Stimulated activated CD8-positive, alpha-beta memory T cell treated with anti-CD3 and anti-CD28 coated beads, Interleukin-7, amount 100 ng/mL, for 1 hour (primary cell): ENCODE measurements at places on chromosomes 2 and 18.

GRCh38 chr2:80560326-80560725, 255.8 kb upstream of the LRRTM1 start:
- no peak for DNase-seq

GRCh38 chr2:45648636-45649035, 2.8 kb upstream of the PRKCE start:
- DNase-seq: no peak

DNA sequence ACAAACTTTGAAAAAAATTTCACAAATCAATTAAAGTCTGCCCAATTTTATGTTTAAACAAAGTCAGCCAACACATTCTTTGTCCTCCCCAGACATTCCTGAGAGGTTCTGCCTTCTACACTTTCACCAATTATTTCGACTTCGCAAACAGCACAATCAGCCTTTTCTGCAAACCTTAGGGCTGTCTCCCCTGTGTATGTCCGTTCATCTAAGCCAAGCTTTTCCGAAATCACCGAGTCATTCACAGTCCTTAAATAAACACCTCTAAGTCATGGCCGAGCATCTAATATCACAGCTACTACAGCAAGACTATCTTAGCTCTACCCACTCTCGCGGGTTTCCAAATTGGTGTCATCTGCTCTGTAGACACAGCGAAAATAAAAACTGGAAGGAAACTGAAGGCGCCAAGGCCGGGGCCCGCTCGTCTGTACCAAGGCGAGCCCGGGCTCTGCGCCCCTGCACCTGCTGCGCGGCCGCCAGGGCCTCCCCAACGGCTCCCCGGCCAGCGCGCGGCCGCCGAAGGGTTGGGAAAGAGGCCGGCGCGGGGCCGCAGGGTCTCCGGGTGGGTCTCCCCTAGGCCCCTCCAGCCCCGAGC, 730 bp downstream of the ODC1 start:
- DNase-seq: no peak

DNA sequence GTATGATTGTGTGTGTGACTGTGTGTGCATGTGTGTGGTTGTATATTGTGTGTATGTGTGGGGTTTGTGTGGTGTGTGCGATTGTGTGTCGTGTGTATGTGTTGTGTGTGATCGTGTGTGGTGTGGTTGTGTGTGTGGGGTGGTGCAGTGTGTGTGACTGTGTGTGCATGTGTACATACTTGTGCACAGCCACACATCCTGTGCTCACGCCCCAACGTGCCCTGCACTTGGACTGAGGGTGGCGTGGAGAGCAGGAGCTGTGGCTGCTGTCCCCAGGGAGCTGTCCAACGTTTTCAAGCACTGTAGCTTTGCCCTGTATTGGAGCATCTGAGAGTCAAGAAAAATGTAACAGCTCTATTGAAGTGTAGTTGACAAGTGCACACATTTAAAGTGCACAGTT, 243.2 kb upstream of the HDAC4 start:
- DNase-seq: no peak

GRCh38 chr2:5538772-5539171, 153.4 kb upstream of the SOX11 start:
- DNase-seq: no peak

GRCh38 chr2:20585710-20586594, 64.9 kb downstream of the HS1BP3 start:
- DNase-seq: no peak

DNA sequence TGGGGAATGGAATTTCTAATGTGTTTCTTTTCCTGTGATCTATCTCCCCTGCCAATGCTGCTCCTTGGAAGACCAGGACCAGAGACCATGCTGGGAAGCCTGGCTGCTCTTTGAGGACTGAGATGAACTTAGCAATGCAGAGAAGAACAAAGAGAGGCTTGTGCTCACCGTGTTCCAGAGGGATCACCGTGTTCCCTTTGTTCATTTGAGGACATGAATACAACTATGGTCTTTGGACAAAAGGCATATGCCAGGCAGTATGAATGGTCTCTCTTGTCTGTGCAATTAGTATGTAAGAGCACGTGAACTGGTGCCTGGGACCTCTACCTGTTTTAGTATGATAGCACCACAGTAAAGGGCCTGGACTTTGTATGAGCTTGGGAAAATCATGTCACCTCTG, 139.9 kb downstream of the TDRD15 start:
- no peak for DNase-seq

DNA sequence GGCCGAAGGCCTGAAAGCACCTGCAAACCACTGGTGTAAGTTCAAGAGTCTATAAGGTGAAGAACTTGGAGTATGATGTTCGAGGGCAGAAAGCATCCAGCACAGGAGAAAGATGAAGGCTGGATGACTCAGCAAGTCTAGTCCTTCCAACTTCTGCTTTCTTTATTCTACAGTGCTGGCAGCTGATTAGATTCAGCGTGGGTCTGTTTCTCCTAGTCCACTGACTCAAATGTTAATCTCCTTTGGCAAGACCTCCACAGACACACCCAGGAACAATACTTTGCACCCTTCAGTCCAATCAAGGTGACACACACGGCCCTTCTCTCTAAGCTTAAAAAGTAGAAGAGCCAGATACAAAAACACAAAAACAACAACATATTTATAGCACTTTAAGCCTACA, 43.4 kb downstream of the NMS start:
- DNase-seq: no peak

- DNase-seq: no peak
Observed at GRCh38 chr2:86035376-86035882, 70.3 kb downstream of the POLR1A start.

DNA sequence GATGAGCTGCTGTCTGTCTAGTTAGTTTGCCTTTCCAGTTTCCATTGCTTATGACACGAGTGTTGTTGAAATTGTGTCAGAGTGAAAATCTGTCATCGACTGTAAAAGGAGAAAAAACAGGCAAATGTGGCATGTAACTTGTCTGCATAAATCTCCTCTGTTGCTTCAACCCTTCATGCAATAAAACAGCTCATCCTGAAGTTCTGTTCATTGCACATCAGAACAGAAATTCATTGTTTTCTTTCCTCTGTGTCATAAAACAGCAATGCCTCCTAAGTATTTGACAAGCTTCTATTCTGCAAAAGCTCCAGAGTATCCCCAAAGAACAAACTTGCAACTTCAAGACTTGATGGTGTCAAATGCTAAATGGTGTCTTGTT, 432.1 kb downstream of the MEIS1 start:
- no peak for DNase-seq

GRCh38 chr2:120111193-120111592, 98.3 kb downstream of the EPB41L5 start:
- DNase-seq: no peak

GRCh38 chr2:200399636-200400035, 93.1 kb downstream of the SPATS2L start:
- no peak for DNase-seq

GRCh38 chr18:39025531-39025930, 1459.9 kb upstream of the CELF4 start:
- no peak for DNase-seq

- no peak for DNase-seq
Observed at GRCh38 chr18:11288401-11288800, 139.0 kb upstream of the PIEZO2 start.

- DNase-seq: no peak
Observed at GRCh38 chr2:147356157-147356556, 488.7 kb upstream of the ACVR2A start.

- no peak for DNase-seq
Observed at GRCh38 chr2:129797489-129798300, 181.8 kb upstream of the RAB6C start.

DNA sequence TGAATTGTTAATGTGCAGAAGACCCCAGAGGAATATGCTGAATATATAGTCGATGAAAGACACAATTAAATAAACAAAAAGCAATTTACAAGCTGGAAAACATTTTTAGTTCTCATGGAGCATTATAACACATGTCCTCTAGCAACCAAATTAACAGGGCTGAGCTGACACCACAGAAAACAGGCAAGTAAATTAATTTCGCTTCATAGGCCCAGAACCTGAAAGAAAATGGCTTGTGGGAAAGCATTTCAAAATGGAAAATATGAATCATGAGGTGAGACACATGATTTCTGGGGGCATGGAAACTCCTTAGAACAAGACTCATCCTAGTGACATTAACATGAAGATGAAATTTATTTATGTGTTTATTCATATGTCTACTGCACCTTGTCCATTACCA, 25.0 kb upstream of the RNF152 start:
- DNase-seq: no peak

DNA sequence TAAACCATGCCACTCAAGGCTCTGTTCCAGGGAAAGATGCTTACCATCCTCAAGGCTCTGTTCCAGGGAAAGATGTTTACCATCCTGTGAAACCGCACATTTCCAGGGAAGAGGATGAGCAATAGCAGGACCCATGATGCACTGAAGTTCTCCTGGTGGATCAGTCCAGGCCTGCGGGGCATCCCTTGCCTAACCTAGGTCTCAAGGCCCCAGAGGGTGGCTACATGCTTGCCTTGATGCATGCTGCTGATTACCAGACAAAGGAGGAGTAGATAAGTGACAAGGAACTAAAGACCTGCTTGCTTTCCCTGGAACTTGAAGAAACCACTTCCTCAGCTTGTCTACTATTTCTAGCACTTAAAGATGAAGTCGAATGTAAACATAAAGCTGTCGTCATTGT, 111.0 kb upstream of the LINC00305 start:
- DNase-seq: no peak

DNA sequence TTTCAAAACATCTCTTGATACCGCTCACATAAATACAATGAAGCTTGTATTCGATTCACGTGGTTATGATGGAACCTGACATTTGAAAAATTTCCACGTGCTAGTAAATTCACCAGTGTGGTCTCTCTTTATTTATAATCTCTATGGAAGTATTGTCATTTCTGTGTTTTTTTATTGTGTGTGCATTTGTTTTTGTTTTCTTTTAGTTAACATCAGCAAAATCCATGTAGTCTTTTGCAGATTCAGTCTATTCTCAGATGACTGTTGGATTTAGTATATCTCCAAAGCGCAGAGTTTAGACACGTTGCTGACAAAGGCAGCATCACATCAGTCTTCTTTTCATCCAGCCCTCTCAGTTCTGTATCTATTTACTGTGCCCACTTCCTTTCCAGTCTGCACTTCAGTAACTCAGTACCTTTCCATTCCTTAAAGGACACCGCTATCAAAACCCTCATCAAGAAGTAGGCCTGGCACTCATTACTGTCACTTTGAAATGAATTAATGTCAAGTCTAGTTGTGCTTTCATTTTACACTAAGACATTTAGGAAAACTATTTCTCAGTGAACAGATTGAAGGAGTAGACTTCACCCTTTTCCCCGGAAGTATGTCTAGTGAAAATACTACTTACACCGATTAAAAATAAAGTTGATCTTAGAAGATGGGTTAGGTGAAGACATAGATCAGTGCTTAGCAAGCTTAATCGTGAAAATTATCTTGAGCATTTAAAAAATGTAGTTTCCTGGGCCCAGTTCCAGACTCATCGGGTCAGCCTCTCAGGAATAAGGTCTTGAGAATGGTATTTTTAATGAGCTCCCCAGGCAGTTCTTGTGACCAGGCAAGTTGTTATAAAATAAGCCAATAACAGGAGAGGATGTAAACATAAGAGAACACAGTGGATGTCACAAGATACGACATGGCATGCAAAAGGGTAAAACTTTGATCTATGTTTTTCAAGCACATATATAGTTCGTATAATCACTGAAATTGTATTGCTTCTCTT, 506.8 kb upstream of the ZEB2 start:
- DNase-seq: no peak

DNA sequence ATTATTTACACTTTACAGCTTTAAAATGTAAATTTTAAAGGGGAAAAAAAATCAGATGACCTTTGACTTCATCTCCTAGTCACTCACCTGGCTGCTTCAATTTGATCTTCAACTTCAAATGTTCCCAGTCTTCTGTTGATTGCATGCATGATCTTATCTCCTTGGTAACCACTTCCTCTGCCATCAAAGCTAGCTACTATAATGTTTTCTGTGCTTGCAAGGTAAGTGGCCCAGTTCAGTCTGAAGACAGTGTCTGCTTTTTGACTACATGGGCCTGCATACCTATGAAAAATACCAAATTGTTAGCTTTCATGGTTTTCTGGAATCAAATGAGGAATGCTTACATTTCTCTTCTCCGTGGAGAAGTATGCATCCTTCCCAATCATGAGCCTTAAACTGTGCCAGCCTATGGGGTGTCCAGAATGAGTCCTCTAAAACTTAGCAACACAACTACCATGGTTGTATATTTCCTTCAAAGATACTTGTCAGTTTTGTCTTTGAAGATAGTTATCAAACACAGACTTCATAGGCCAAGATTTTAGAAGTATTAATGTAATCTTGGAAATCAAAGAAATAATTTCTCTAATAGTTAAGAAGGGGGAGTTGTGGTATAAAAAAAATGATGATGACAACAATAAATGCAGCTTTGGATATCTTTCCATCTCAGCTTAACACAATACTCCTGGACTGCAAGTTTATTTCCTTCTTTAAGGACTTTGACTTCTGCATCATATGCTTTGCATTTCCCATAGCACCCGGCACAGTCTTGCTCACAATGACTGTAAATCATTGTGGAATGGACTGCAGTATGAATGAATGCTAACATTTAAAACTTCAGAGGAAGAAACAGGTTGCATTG, 62.1 kb downstream of the DPP4 start:
- DNase-seq: no peak

- no peak for DNase-seq
Observed at GRCh38 chr2:224407241-224407701, 5.4 kb upstream of the FAM124B start.

- DNase-seq: no peak
Observed at GRCh38 chr18:70349316-70349715, 60.5 kb downstream of the SOCS6 start.

- no peak for DNase-seq
Observed at GRCh38 chr2:138155304-138155703, 191.0 kb downstream of the HNMT start.

GRCh38 chr2:126657148-126657635, 1.2 kb downstream of the GYPC start:
- DNase-seq: no peak

DNA sequence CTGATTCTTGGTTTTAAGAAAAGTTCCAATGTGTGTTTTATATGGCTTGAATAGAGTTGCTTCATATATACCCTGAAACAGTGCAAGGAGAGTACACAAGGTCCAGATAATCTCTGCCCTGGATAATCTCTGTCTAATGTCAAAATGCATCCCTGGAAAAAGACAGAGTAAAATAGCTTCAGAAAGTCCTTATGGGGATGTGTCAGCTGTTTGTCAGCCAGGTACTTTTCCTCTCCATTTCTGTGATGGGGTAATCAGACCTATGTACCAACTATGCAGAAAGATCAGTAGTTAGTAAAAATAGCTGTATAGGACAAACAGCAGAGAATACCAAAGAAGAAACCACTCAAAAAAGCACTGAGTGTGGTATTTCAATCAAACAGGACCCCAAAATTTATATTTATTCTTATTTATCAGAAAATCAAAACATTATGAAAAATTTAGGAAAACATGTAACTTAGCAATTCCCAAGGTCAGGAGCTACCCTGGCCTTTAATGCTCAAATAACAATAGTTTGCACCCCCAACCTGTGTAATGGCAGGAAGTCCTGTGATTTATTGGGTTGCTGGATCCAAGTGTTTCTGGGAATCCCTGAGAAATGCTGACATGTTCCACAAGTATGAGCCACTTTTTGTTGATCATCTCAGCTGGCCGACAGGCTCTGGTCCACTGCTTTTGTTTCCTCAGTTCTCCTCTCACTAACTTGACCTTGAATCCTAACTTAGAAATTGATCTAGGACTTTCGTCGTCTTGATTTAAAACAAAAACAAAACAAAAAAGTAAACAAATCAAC, 69.6 kb downstream of the MDH1 start:
- no peak for DNase-seq
